ENCODE measurements at places on chromosomes 1 and 21. TPM values are rescaled to one million over a fixed set of nuclear protein-coding genes. Genes with fewer than 3 reads are reported as not detected.

DNA sequence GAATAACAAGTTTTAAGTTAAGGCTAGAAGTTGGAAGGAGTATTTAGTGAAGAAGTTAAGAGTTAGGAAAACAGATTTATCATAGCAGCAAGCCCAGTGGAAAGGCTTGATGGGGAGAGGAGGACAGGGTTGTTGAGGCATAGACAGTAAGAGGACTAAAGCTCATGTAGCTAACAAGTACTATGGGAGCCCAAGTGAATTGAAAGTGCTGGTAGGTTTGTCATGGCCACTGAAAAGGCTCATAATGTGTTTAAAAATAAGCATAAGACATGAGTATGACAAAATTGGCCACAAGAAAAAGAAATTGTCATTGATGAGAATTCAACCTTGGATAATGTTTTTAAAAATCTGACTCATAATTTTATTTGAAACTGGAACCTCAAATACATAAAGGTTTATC lies 49.2 kb upstream of the CRB1 start:
- no peak for DNase-seq

DNA sequence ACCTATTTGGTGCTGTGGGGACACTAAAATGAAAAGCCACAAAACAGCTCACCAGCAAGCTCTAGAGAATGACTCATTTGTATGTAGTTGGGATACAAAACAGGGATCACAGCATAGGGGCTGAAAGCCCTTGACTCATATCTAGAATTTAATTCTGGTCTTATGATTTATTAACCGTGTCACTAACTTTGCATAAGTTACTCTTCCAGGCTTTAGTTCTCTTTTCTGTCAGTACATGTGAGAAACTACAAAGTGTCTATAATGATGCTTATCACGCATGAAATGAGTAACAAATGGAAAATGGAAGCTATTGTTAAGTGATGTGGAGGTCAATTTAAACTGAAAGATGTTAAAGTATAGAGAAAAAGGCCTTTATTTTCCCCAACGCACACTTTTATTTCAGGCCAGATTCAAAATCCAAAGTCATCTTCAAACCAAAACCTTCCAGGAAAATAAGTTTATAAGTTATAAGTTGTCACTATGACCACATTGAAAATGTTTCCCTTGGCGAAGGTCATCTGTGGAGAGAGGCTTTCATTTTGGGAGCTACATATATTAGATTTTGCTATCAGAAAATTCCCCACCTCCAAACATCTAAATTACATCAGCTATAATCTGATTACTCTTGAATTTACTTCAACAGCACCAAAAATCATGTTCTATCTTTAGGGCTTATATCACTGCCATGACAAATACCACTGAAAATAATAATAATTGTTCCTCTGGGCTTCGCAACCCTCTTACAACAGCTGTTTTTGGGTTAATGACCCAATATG lies 430.5 kb downstream of the MRPL39 start:
- DNase-seq = no peak

- DNase-seq = no peak
Observed at GRCh38 chr1:185608177-185608576, 126.0 kb upstream of the HMCN1 start.

GRCh38 chr21:40837456-40837855 lies 9.5 kb downstream of the DSCAM start:
- DNase-seq = no peak

DNA sequence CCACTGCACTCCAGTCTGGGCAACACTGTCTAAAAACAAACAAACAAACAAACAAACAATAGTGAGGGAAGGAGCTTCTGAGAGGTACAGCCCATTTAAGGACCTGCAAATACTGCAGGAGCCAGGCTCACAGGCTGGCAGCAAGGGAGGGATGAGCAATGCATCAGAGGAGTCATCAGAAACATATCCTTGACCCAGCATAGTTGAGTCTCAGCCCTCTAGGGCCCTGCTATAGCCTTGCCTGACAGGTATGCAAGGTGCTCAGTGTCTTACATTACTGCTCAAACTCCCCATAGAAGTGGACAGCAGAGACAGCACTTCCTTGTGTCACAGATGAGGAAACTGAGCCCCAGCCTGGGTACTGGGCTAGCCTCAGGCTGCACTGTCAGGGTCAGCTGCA lies 7.3 kb upstream of the TTC4 start:
- no peak for DNase-seq

- no peak for DNase-seq
Observed at GRCh38 chr1:76627901-76628300, 239.4 kb upstream of the ST6GALNAC5 start.

- no peak for DNase-seq
Observed at GRCh38 chr1:74596717-74597116, 76.9 kb downstream of the ERICH3 start.

- DNase-seq = no peak
Observed at GRCh38 chr1:105072446-105072845, 1322.7 kb downstream of the AMY1C start.

- DNase-seq = peak; percentile 97
Observed at GRCh38 chr1:209884665-209885117, 53.3 kb upstream of the SYT14 start.

DNA sequence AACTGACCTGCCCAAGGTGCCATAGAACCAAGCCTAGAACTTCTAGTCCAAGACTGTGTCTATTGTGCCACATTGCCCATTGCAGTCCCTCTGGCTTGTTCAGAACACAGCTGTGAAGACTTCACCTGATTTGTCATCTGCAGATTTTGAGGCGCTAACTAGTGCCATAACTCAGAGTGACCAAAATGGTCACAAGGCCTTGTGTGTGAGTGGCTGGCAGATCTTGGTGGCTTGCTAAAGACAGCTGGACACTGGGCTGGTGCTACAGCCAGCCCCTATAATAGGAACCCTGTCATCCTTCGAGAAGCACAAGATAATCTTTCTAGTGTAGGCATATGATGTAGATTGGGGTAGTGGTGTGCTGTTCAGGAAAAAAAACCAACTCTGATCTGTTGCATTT lies 63.7 kb upstream of the IFNLR1 start:
- no peak for DNase-seq

GRCh38 chr21:33975548-33976081 lies 60.0 kb upstream of the ATP5PO start:
- no peak for DNase-seq

GRCh38 chr1:164748253-164748899 lies 189.4 kb downstream of the PBX1 start:
- DNase-seq = peak; percentile 87

DNA sequence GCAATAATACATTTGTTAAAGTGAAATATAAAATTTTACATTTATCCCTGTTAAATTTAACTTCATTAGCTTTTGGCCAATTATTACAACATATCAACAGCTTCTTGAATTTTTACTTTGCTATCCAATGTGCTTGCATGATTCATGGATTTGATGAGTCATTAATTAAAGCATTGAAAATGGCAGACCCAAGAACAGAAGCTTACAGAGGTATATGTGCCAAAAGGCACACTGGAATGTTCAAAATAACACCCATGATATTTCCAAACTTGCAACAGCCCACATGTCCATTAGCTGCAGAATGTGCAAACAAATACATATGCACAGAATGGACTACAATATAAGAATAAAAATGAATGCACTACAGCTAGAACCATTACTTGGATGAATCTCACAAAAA lies 76.4 kb upstream of the MAN1A2 start:
- DNase-seq = no peak

DNA sequence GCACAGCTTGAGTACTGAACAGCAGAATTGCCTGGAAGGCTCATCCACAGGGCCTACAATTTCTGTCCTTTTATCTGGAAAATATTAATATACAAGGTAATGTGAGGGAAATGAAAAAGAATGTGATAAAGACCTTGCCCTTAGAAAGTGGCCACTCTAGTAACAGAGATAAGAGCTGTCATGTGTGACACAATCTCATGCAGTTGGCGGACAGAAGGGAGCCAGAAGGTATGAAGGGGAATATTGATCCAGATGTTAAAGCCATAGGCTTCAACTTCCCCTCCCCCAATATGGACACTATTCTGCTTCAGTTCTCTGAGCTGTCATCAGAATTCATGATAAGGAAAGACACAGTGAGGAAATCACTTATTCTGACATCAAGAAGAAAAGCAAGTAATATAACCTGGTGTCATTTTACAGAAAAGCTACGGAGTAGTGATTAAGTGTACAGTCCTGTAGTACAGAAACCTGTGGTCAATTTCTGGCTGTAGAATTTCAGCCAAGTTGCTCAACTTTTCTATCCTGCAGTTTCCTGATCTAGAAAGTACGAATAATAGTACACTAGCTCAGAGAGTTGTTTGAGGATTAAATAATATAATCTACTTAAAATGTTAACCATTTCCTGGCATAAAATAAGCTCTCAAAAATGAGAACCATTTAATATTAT lies 572.1 kb downstream of the DPYD start:
- no peak for DNase-seq

DNA sequence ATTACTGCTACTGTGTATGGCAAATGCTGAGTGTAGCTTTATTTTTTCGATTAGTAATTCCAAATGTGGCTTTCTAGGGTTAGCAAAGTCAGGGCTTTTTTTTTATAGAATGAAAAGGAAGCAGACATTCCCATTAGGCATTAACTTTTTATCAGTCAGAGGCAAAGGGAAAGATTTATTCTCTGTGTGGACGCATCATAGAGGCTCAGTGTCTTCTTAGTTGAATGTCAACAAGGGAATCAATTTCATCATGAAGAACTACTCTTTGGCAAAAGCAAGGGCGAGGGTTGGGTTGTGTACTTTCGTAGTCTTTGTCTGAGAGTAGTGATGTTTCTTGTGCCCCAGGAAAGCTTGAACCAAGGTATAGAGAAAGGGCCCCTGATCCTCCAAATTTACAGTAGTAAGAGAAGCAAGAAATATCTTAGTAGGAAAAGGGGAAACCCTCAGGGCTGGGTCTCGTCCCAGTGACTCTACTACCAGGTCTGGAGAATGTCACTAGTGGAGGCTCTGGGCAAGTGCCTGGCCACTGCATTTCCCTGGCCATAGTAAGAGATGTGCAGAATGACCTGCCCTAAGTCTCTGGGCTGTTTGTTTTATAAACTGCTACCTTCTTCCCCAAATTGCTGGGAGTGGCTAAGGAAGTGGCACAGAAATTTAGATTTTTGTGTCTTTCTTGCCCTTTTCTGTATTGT lies 30.0 kb upstream of the MACF1 start:
- DNase-seq = no peak

- DNase-seq = no peak
Observed at GRCh38 chr1:10402729-10403274, 3.9 kb downstream of the PGD start.

DNA sequence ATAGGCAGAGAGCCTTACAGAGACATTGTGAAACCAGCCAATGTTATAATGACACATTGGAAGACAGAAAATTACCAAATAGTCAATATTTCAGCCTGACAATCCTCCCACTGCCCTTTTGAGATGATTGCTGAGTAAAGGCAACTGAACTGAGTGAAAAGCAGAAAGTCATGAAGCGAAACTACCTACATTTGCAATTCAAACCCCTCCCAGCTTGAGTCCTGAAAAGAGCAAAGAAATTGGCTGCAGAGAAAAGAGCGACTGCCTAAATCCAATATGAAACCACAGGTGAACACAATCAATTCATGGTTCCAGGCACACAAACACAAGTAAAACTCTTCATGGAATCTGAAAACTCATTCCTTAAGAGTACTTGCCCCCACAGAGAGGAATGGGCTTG lies 143.4 kb upstream of the CHRM3 start:
- DNase-seq = no peak

- DNase-seq = no peak
Observed at GRCh38 chr1:44251989-44252671, 38.9 kb downstream of the DMAP1 start.

- no peak for DNase-seq
Observed at GRCh38 chr1:62691062-62691844, 3.1 kb upstream of the DOCK7 start.

GRCh38 chr1:108140177-108140576 lies 60.0 kb downstream of the SLC25A24 start:
- no peak for DNase-seq

- DNase-seq = no peak
Observed at GRCh38 chr21:41830764-41831452, 48.2 kb downstream of the PRDM15 start.

GRCh38 chr1:79792219-79792930 lies 785.8 kb upstream of the ADGRL4 start:
- DNase-seq = no peak

DNA sequence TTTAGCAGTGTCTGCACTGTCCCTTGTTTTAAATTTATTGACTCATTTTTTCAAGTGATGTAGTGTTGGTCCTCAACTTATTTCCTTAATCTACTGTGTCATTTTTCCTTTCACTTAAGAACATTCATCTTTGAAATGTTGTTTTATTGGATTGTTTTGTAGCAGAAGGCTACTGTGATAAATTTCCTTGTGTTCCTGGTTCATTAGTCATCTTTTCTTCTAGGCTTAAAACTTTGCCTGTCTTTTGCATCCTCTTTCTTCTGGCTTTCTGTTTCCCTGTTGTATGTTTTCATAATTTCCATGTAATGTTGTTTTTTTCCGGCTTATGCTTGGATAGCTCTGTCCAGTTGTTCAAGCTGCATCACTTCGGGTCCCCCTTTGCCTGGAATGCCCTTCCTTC lies 61.9 kb downstream of the UBE2T start:
- no peak for DNase-seq

DNA sequence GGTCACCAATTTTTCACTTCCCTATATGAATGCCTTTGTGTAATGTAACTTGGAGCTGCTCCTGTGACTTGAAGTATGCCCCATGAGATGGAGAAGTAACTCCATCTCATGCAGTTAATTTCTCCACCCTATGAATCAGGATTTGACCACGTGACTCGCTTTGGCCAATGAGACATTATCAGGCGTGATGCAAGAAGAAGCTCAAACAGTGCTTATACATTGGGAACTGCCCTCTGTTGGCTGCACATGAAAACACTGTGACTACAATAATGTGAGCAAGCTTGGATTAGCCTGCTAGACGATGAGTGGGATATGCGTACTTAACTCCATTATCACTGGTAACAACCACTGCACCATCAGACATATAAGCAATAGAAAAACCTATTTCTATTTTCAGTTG lies 684.4 kb downstream of the PLA2G4A start:
- no peak for DNase-seq

GRCh38 chr21:42234464-42235241 lies 15.7 kb downstream of the ABCG1 start:
- no peak for DNase-seq

KCNK2 gene
- total RNA-seq = not detected

ERI3 gene
- total RNA-seq = 68.0 TPM

LRRC3 gene
- total RNA-seq = 3.0 TPM

MEX3A gene
- total RNA-seq = 19.0 TPM

NT5C1A gene
- not detected for total RNA-seq

PPCS gene
- total RNA-seq = 80.5 TPM

SUSD4 gene
- 0.07 TPM for total RNA-seq

PER3 gene
- 2.4 TPM for total RNA-seq

CCDC17 gene
- total RNA-seq = not detected

ZNF496 gene
- total RNA-seq = 43.9 TPM

CD1E gene
- total RNA-seq = not detected

FCER1G gene
- not detected for total RNA-seq

RAB42 gene
- total RNA-seq = 14.5 TPM

ZBED6 gene
- total RNA-seq = 4.8 TPM

SELENON gene
- 31.2 TPM for total RNA-seq

LGR6 gene
- not detected for total RNA-seq
